Activated naive CD8-positive, alpha-beta T cell treated with anti-CD3 and anti-CD28 coated beads, Interleukin-2, amount 10 ng/mL, durations not matched to agents 7 days and 5 days (primary cell): ENCODE measurements at places on chromosomes 2 and 18.

GRCh38 chr2:219509780-219510511, 4.3 kb upstream of the ASIC4 start:
- peaks cover 11% of the 10 kb centered on the region for H3K4me1 ChIP-seq
- no peak overlapping the region for H3K27ac ChIP-seq
- no peak overlapping the region for H3K4me3 ChIP-seq
- peaks cover 48% of the 10 kb centered on the region for H3K27me3 ChIP-seq
- peaks cover 1% of the 10 kb centered on the region for H3K36me3 ChIP-seq
- no peak for DNase-seq

DNA sequence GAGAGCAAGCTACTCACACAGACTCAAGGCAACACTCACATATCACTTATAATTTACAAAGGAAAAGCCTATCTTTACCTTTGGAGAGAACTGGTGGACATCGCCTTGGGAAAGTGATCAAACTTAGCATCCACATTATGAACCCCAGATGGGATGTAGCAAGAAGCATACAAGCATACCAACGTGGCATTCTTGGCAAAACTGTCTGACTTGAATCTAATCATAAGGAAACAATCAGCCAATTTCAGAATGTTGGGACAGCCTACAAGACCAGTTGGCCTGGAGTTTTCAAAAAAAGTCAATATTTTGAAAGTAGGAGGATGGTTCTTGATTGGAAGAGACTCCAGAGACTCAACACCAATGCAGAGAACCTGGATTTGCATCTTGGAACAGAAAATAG, 79.1 kb upstream of the PMAIP1 start:
- DNase-seq, result no peak
- no peaks in the 10 kb centered on the region for H3K36me3 ChIP-seq
- peaks cover 8% of the 10 kb centered on the region for H3K27me3 ChIP-seq
- H3K4me1 ChIP-seq, result peaks cover 4% of the 10 kb centered on the region

DNA sequence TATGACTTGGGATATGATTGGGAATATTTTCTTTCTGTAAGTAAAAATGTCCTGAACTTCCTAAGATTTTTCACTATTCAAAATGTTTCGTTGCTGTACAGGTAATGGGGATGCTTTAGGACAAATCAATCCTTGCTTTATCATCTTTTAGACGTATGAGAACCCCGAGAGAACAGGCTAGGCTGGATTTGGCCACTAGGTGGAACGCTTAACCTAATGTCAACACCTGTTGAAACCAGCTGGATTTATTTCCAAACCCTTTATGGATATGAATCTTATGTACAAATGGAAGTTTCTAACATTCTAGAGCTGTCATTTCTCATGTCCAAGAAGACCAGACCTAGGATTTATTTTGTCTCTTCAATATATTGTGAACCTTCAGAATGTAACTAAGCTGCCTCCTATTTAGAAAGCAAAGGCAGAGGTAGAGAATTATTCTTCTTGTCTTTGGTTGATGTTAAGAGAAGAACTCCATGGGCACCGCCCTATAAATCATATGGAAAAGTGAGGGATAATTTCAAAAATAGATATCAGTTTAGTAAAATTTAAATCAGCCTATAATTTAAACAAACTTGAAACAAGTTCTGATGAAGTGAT, 96.7 kb downstream of the PMAIP1 start:
- H3K4me3 ChIP-seq, result no peak overlapping the region
- H3K27me3 ChIP-seq, result peaks cover 30% of the 10 kb centered on the region
- H3K4me1 ChIP-seq, result no peaks in the 10 kb centered on the region
- H3K27ac ChIP-seq, result no peak overlapping the region

- H3K4me1 ChIP-seq, result no peaks in the 10 kb centered on the region
- H3K4me3 ChIP-seq, result no peak overlapping the region
- peaks cover 14% of the 10 kb centered on the region for H3K27me3 ChIP-seq
- no peaks in the 10 kb centered on the region for H3K36me3 ChIP-seq
- no peak overlapping the region for H3K27ac ChIP-seq
Observed at GRCh38 chr2:60385648-60386047, 167.8 kb downstream of the BCL11A start.

DNA sequence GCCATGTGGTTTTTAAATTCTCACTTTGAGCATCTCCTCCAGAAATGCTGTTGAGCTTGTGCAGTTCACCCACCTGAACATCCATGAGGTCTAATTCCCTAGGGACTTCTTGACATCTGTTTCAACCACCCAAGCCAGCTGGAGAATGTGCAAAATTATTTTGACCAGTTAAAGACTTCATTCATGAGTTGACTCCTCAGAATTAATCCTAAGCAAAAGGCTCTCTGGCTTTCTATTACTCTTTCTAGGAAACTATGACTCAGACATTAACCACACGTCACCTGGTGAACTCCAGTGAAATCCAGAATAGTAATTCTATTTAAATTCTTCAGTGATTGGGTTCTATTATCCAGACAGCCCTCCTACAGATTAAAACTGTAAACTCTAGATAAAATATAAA, 247.5 kb downstream of the NBAS start:
- no peak for DNase-seq
- H3K4me1 ChIP-seq, result peaks cover 35% of the 10 kb centered on the region
- no peaks in the 10 kb centered on the region for H3K27me3 ChIP-seq
- H3K4me3 ChIP-seq, result no peak overlapping the region
- H3K27ac ChIP-seq, result no peak overlapping the region
- H3K36me3 ChIP-seq, result peaks cover 43% of the 10 kb centered on the region

DNA sequence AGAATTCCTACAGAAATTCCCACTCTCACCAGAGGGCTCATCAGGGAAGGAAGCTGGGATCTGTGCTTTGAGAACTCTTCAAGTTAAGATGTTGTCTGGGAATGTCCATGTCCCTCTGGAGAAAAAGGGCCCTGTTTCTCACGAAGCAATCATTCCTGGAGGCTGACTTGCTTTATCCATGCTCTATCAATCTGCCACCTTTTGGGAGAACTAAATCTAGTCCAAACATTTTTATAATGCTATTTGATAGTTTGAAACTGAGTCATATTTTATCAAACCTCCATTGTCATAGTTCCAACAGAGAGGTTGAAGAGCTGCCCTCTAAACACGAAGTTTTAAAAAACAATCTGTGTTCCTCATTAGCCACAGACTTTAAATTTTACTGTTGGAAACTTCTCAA, 219.2 kb downstream of the MTX2 start:
- H3K4me1 ChIP-seq, result peaks cover 11% of the 10 kb centered on the region
- H3K4me3 ChIP-seq, result no peak overlapping the region
- no peak for DNase-seq
- H3K36me3 ChIP-seq, result no peaks in the 10 kb centered on the region

GRCh38 chr18:23391156-23391555, 61.9 kb upstream of the RIOK3 start:
- H3K27ac ChIP-seq, result no peak overlapping the region
- no peaks in the 10 kb centered on the region for H3K27me3 ChIP-seq
- H3K4me3 ChIP-seq, result no peak overlapping the region
- peaks cover 14% of the 10 kb centered on the region for H3K36me3 ChIP-seq

DNA sequence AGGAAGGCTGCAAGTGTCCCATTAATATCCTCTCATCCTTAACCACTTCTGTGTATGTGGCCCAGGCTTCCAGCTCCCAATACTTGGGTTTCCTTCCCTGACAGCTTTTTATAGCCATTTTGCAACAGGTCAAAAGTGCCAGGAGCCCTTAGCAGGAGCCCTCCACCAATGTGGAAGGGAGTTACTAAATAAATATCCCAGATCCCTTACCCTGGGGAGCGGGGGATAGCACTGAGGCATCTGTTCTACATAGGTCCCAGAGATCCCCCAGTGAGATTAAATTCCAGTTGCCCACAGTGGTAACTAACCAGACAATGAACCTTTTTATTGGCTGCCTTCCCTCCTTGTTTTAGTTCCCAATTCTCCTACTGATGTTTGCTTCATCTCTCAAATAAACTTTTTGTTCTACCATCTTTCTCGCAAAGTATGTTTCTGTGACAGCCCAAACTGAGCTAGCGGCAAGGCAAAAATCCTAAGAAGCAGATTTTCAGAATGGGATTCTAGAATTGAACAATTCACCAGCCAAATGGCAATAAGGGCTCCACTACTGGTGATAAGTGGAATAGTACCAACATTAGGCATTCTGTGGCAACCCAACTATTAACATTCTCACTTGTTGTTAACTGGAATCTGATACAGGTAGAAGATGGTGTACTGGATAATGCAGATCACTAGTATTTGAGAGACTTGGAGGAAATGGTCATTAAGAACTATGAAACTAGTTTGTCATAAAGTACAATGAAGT, 83.9 kb upstream of the MAPRE2 start:
- DNase-seq, result no peak
- H3K4me1 ChIP-seq, result no peaks in the 10 kb centered on the region

DNA sequence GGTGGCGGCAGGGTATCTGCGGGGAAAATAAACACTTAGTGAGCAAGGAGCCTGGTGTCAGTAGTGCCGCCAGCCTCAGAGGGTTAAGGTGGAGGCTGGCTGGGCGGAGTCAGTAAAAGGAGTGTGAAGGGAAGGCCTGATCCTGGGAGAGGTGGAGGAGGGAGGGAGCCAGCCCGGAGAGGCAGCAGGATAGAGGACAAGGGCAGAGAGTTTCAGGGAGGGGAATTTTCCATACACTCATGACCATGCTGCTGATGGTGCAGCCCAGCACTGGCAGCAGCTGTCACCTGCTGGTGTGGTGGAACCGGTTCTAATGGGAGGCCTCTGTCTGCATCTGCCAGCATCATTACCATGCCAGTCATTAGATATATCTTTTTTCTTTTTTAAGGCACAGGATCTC, 2.0 kb upstream of the TEX44 start:
- no peak for DNase-seq
- peaks cover 6% of the 10 kb centered on the region for H3K27me3 ChIP-seq
- no peak overlapping the region for H3K27ac ChIP-seq
- H3K4me3 ChIP-seq, result no peak overlapping the region
- H3K4me1 ChIP-seq, result no peaks in the 10 kb centered on the region
- H3K36me3 ChIP-seq, result no peaks in the 10 kb centered on the region

DNA sequence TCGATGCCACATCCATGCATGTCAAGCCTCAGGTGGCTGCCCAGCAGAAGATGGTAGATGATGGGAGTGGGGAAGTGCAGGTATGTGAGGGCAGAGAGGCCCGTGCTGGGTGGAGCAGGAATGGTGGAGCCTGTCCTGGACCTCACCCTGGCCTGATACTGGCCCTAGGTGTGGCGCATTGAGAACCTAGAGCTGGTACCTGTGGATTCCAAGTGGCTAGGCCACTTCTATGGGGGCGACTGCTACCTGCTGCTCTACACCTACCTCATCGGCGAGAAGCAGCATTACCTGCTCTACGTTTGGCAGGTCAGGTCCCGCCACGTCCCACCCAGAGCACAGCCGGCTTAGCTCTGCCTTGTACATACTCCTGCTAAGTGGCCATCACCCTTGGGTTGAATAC, 13.0 kb downstream of the VIL1 start:
- H3K27ac ChIP-seq, result no peak overlapping the region
- H3K4me1 ChIP-seq, result peaks cover 11% of the 10 kb centered on the region
- peak; percentile 18 for DNase-seq
- H3K27me3 ChIP-seq, result peaks cover 4% of the 10 kb centered on the region

DNA sequence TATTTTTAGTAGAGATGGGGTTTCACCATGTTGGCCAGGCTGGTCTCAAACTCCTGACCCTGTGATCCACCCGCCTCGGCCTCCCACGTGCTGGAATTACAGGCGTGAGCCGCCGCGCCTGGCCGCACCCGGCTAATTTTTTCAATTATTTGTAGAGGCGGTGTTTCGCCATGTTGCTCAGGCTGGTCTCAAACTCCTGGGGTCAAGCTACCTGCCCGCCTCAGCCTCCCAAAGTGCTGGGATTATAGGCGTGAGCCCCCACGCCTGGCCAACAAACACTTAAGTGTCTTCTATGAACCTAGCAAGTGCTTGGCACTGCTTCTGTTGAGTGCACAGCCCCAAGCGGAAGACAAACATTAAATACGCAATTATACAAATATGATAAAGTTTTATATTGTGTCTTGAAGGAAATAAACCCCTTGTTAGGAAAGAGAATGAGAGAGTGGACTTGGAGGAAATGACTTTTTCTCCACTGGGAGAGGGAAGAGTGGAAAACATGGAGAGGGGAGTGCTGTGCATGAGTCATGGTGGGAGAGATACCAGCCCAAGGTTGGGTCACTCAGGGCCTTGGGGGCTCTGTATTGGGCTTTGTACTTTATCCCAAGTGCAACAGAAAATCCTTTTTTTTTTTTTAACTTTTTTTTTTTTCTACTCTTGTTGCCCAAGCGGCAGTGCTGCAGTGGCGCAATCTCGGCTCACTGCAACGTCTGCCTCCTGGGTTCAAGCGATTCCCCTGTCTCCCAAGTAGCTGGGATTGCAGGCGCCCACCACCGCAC, 41.4 kb upstream of the ACTR2 start:
- peaks cover 9% of the 10 kb centered on the region for H3K4me1 ChIP-seq
- peaks cover 4% of the 10 kb centered on the region for H3K27me3 ChIP-seq
- H3K4me3 ChIP-seq, result no peak overlapping the region
- H3K27ac ChIP-seq, result no peak overlapping the region
- DNase-seq, result no peak
- peaks cover 3% of the 10 kb centered on the region for H3K36me3 ChIP-seq

DNA sequence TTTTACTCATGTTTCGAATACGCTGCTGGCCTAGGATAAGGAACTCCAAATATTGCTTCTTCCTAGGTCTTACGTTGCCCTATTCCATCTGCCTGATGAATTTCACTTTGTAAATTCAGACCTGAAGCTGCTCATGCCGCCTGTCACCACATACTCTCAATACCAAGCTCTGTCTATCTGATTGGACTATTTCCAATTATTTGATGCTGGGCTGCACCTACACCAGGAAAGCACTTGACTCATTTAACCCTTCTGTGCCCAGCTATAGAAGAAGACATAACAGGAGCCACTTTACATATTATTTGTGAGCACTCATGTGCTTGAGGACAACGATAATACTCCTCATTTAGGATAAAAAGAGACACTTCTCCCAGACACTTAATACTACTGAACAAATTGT, 1293.9 kb upstream of the LRRTM1 start:
- no peaks in the 10 kb centered on the region for H3K4me1 ChIP-seq
- H3K27ac ChIP-seq, result no peak overlapping the region
- no peaks in the 10 kb centered on the region for H3K27me3 ChIP-seq

GRCh38 chr2:212892193-212892592, 259.2 kb downstream of the IKZF2 start:
- no peaks in the 10 kb centered on the region for H3K36me3 ChIP-seq
- H3K4me3 ChIP-seq, result no peak overlapping the region
- no peak for DNase-seq
- H3K27me3 ChIP-seq, result peaks cover 8% of the 10 kb centered on the region
- no peaks in the 10 kb centered on the region for H3K4me1 ChIP-seq
